ENCODE measurements at places on chromosomes 3 and 15.

DNA sequence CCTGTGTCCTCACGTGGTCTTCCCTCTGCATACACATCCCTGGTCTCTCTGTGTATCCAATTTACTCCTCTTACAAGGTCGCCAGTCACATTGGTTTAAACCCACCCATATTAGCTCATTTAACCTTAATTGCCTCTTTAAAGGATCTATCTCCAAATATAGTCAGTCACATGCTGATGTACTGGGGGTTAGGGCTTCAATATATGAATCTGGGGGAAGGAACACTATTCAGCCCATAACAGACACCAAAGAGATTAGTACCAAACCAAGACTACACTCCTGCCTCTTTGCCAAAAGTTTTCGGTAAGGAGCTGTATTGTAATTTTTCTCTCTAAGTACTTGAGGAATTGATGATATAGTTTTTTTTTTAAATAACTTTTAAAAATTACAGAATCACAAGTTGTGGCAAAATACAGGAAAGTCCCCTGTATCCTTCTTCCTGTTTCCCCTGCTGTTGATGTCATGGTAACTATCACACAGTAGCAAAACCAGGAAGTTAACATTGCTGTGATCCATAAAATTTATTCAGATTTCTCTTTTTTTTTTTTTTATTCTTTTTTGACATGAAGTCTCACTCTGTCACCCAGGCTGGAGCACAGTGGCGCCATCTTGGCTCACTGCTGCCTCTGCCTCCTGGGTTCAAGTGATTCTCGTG, 67.8 kb downstream of the SLCO3A1 start:
- DNase-seq: no peak

DNA sequence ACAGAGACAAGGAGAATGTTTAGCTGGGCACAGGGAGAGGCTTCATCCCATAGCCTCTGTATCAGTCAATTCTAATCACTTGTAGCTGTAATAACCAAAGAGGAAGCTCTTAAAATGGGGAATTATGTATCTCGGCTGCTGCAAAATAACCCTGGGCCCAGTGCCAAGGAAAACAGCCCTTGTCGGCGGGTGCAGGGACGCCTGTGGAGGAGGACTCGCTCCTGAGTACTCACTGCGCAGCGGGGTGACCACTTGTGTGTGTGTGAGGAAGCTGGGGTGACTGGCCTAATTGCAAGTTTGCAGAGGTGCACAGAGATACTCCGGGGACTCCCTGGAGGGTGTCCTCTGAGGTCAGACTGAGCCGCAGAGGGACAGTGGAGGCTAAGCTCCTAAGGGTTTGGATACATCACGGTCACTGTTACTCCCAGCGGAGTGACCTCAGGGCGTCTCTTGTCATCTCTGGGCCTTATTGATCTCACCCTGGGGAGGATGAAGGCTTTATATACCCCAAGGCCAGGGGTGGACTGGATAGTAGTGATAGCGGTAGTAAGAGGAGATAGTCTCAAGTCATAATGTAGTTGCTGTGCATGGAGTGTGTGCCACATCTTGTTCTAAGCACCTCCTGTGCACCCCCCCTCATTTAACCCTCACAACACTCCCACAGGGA, 37.2 kb downstream of the SLC6A6 start:
- no peak for DNase-seq

DNA sequence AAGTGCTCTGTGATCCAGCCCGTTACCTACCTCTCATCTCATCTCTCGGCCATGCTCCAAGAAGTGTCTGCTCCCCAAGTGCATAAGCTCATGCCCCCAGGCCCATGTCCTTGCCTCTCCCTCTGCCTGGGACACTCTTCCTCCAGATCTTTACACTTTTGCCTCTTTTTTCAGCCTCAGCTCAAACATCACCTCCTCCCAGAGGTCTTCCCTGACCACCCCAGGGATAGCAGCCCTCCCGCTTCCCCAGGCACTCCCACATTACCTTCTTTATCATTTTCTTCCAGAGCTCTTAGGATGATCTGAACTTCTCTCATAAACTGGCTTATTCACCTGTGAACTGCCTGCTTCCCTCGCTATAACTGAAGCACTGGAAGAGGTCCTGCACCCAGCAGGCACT, 2.7 kb upstream of the FURIN start:
- DNase-seq: no peak

DNA sequence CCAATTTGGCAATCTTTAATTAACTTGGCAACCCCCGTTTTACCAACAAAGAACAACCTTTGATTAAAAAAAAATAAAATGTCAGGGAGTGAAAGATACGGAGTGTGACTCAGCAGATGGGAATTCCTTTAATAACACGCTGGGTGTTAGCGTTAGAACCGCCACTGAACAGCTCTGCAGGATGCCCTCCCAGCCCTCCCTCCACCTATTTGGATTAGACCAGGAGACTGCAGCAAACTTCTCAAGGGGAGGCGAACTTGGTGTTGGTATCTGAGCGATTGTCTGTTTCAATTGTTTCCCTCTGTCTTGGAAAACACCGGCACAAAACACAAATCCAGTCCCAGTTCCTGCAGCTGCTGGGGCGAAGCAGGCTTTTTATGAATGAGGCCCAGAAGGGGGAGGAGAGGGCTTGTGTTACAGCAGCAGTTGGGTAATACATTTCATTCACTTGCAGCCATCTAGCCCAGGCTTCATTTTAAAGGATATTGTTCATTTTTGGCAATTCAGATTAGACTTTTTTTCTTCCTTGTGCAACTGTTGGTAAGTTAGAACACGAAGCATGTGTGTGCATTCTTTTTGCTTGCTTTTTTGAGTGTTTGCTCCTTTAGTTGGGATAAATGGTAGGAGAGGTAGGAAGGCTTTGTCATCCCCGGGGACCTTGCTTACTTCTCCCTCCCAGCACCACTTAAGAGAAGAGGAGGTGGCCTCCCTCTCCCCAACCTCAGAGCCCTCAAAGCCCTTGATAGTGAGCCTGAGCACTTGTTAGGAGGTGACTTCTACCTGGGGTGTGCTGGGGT, 152.3 kb downstream of the IGF1R start:
- no peak for DNase-seq

GRCh38 chr3:71581457-71582035, 2.0 kb downstream of the FOXP1 start:
- DNase-seq: peak; percentile 54

GRCh38 chr15:62241135-62241770, 76.2 kb upstream of the C2CD4B start:
- DNase-seq: no peak

DNA sequence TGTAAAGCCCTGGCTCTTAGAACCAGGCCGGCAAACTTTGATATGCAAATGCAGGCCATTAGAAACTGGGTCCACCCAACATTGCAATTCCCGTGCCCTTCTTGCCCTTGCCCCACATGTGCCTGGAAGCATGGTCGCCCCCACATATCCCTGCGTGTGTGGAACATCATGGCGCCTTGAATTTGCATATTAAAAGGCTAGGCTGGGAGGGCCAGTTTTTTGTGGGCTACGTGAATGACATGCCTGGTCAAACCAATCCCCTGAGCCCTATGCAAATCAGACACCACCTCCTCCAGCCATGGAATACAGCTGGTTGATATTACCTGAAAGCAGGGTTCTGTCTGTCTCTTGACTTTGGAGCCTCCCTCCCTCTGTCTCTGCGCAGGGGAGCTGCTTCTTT, 58.7 kb upstream of the ARHGEF26 start:
- no peak for DNase-seq

DNA sequence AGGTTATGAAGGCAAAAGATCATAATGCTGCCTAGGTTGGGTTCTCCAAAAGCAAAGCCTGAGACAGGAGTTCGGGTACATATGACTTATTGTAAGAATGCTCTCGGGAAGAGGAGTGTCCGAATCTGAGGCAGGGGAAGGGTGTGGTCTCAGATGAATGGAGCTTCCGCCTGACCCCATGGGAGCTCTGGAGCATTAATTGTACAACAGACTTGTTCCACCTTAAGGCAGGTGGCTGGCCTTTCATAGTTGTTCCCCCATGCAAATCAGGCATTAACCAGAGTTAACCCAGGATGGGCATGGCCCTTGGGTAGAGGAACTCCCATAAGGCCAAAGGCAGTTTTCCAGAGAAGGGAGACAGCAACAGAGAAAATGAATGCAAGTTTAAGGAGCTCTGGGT, 170.6 kb downstream of the MYRIP start:
- no peak for DNase-seq

GRCh38 chr3:118938183-118938961, 96.3 kb downstream of the IGSF11 start:
- no peak for DNase-seq

DNA sequence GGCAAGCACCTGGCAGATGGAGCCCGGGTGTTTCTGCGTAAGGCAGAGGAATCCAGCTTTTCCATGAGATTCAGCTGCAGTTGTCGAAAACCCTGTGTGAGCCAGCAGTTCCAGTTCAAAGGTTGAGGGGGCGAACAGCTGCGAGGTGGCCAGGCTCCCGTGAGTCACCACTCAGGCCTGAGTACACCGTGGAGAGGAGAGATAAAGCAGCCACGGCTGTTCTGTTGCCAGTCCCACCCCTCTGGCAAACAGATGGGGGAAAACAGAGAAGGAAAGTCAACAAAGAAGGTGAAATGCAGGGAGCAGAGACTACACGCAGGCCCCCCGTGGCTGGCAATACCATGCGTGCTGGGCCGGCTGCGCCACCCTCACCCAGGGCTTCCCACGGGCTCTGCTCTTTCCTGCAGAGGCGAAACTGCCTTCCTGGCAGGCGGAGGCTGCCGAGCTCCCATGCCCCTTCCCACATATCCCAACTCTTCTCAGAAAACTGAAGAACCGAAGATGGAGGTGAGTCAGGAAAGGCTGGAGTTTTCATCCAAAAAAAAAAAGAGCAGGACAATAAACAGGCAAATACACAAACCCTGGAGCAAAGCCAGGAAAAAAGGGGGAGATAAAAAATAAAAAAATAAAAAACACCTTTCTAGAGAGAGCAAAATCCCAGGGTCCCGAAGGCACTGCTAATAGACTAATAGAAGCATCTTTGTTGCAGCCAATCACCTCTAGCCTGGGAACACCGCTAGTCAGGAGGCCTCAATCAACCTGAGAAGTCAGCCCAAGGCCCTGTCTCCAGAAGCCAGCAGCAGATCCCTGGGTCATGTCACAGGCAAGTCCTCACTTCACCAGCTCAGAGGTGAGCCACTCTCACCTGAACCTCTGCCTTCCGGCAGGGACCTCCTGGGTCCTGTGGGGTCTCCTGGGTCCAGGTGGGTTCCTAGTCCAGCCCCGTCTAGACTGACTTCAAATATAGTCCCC, 37.7 kb downstream of the FAM174B start:
- no peak for DNase-seq

GRCh38 chr3:63450023-63450422, 171.9 kb downstream of the SYNPR start:
- DNase-seq: no peak

DNA sequence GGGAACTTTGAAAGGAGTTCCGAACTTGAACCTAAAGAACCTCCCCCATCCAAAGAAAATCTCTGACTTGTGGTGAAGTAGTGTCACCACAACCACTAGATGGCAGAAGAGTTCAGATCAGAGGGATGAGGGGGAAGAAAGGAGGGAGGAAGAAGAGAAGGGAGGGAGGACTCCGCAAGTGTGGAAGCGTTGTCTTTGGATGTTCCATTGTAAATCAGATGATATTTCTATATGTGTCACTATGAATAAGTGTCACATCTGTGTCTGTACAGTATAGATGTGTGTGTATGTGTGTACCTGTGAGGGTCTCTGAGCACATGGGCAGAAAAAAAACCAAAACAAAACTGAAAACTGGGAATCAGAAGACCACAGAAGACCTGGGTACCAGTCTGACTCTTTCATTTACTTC, 16.9 kb downstream of the SLC24A1 start:
- no peak for DNase-seq

DNA sequence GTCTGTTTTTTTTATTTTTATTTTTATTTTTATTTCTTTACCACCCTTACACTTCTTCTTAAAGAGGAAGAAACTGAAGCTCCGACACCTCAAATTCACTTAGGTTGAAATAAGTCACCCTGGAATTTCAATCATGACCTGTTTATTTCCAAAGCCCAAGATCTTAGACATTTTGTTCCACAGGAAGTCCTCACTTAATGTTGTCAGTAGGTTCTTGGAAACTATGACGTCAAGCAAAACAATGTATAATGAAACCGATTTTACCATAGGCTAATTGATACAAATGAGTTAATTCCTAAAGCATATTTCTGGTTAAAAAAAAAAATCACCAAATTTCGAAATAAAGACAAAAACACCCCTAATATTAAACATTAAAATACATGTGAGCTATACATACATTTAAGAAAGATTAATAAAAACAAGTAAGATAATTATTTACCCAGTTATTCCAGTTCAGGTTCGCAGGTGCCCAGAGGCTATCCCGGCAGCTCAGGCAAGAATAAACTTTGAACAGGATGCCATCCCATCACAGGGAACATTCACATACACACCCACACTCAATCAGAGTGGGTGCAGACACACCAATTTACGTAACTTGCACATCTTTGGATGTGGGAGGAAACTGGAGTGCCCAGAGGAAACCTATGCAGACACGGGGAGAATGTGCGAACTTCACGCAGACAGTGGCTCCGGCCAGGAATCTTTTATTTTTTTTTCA, 391.0 kb downstream of the RAP2B start:
- DNase-seq: no peak

DNA sequence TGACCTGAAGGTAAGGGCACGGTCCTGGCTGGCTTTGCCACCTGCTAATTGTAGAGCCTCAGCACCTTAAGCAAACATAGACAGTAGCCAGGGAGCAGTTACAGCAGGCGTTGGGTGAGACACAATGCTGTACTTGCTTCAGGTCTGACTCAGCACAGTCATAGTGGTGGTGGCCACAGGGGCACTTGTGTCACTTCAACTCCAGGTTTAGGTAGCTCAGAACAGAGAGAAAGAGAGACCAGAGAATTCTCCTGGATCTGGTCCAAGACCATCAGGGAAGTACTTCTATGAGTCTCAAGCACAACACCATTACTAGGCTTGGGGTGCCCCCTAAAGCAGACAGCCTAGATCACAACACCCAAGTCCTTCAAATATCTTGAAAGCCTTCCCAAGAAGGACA, 204.4 kb downstream of the OTOL1 start:
- no peak for DNase-seq

GRCh38 chr15:41231422-41232226, 556 bp downstream of the CHP1 start:
- no peak for DNase-seq

DNA sequence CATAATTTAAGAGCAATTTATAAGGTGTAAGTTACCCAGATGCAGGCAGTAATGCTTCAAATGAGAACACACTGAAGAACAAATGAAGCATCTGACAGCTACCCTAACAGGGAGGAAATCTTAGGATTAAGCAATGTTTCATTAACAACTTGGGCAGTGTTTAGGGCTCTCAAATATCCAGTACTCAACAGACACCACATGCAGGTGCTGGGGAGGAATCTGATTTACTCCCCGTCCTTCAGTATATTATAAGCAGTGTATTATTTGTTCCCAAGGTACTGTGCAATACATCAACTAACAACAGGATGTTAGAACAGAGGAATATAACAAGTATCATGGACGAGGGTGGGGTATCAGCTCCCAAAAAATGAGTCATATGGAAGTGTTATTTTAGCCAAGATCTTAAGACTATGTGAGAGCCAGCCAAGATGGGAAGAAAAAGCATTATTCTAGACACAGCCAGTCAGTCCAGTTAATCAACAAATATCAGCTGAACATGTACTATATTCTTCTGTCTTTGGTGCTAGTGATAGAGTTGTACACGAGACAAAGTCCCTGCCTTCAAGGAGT, 20.4 kb downstream of the BTBD1 start:
- DNase-seq: no peak
